ENCODE measurements at places on chromosomes 6 and 20. TPM values are rescaled to one million over a fixed set of nuclear protein-coding genes. Genes with fewer than 3 reads are reported as not detected.

Gene TCP11
- not detected for total RNA-seq

Gene AGER
- 1,590 TPM for total RNA-seq

Gene SLC52A3
- 3.6 TPM for total RNA-seq

Gene HEY2
- total RNA-seq = 2.2 TPM

Gene IGF2R
- total RNA-seq = 144 TPM

Gene PET117
- total RNA-seq = 11.7 TPM

Gene TINAG
- total RNA-seq = not detected

Gene APMAP
- total RNA-seq = 73.5 TPM

Gene DLK2
- 0.23 TPM for total RNA-seq

Gene GLO1
- 91.4 TPM for total RNA-seq

Gene DNPH1
- 27.6 TPM for total RNA-seq

Gene MAP7
- 23.2 TPM for total RNA-seq

Gene TMEM151B
- not detected for total RNA-seq

Gene CTCFL
- total RNA-seq = not detected

Gene ZFP57
- total RNA-seq = not detected

Gene SCRT2
- not detected for total RNA-seq

Gene BEND3
- 3.8 TPM for total RNA-seq

Gene GRM1
- total RNA-seq = 0.09 TPM

Gene LY6G5B
- 12.6 TPM for total RNA-seq

Gene KLHDC3
- 58.8 TPM for total RNA-seq

Gene ARMH2
- total RNA-seq = not detected

Gene WFDC10B
- not detected for total RNA-seq

Gene SLC32A1
- total RNA-seq = not detected

Gene TMEM200A
- 5.9 TPM for total RNA-seq

Gene PXDC1
- total RNA-seq = 70.8 TPM

Gene GMEB2
- total RNA-seq = 11.3 TPM

Gene YTHDF1
- 36.9 TPM for total RNA-seq

Gene TP53TG5
- total RNA-seq = not detected

Gene WTAP
- total RNA-seq = 77.4 TPM

Gene RWDD2A
- total RNA-seq = 3.5 TPM

Gene ETV7
- total RNA-seq = 6.3 TPM

Gene HSPA12B
- total RNA-seq = 33.7 TPM

Gene WFDC12
- 1.8 TPM for total RNA-seq

Gene WFDC5
- 1.3 TPM for total RNA-seq

All from upper lobe of right lung (tissue), 1 donor.